ENCODE measurements at places on chromosomes 11 and 22.
A peak's percentile ranks its signal among the peaks of the same experiment; 100 is the strongest.

- peak; percentile 72 for DNase-seq
Measured at GRCh38 chr11:68016904-68017817, 7.0 kb downstream of the ALDH3B1 start.

GRCh38 chr11:93128574-93128973 lies 69.2 kb downstream of the SLC36A4 start:
- no peak for DNase-seq

DNA sequence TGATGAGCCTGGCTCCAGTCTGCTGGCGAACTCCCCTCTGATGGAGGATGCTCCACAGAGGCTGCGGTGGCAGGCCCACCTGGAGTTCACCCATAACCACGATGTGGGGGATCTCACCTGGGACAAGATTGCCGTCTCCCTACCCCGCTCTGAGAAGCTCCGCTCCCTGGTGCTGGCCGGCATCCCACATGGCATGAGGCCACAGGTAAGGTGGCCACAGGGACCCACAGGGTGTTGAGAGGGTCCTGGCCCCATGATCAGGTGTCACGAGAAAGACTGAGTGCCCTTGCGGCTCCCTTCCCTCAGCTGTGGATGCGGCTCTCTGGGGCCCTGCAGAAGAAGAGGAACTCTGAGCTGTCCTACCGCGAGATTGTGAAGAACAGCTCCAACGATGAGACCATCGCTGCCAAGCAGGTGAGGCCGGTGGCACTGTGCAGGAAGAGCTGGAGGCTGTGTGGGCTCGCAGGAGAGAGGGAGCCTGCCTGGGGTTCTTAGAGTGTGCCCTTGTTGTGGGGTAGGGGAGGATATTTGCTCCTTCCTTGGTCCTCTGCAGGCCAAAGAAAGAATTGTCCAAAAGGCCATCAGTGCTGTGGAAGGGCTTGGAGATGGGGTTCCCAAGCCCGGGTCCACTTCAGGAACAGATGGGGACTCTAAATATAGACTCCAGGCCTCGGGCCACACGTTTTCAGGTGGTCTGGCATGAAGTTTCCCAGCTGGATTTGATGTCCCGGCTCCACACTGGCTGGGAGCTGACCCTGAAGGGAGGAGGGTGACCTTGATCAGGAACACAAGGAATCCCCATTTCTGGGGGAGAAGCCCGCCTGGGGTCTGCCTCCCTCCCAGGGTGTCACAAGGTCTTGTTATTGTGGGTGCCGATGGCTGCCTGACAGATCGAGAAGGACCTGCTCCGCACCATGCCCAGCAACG lies 34.1 kb downstream of the SGSM3 start:
- DNase-seq: no peak

DNA sequence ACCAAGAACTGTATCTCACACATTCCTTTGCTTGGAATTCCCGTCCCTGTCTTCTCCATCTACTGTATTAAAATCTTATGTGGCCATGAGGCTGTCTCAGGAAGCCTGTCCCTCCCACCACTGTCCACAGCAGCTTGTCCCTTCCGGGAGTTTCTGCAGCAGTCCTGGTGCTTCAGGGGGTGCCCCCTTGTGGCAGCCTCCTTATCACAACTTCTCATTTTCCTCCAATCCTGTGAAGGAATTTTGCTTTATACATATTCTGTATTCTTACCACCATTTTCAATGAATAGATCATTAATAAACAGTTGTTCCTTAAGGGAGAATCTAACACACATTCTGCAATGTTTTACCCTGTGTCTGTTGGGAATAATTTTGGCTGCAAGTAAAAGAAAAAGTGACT lies 220.4 kb upstream of the RAG2 start:
- peak; percentile 11 for DNase-seq

GRCh38 chr22:35174401-35175038 lies 82.8 kb upstream of the HMGXB4 start:
- DNase-seq: no peak

DNA sequence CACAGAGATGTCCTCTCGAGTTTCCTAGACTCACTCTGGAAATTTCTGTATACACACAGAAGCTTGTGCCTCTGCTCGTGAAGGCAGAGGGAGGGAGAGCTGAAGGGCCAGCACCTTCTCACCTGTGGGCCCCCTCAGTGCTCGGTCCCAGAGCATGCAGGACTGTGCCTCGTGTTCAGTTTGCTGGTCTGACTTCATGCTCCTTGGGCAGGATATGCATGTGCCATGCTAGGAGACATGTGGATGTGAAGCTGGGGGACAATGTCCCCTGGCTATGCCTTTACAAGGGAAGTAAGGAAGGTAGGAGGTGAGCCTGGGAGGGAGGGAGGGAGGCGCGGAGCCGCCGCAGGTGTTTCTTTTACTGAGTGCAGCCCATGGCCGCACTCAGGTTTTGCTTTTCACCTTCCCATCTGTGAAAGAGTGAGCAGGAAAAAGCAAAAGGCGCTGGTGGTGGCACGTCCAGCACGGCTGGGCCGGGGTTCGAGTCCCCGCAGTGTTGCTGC lies 22.6 kb downstream of the NEAT1 start:
- no peak for DNase-seq
